ENCODE measurements at places on chromosomes 11 and 22.
A peak's percentile ranks its signal among the peaks of the same experiment; 100 is the strongest.

DNA sequence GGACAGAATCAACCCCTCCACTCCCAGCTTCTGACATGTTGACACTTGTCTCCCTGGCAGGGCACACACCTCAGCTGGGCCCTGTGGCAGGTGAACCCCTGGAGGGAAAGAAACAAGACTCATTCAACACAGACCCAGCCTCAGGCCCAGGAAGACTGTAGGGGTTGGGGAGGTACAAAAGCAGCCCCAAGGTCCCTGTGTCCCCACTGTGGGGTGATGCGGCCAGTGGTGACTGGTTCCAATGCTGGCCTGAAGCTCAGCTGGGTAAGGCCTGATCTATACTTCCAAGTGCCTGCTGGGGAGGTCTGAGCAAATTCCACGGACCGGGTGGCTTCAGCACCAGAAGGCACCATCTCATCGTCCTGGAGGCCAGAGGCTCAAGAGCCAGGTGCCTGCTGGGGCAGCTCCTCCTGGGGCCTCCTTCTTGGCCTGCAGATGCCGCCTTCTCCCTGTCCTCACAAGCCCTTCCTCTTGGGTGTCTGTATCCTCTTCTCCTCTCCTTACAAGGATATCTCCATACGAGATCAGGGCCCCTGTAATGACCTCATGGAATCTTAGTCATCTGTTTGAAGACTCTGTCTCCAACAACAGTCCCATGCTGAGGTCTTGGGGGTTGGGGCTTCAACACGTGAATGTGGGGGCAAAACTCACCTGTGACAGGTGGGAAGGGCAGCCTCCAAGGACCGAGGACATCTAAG lies 1492.1 kb downstream of the BRD1 start:
- DNase-seq: no peak

DNA sequence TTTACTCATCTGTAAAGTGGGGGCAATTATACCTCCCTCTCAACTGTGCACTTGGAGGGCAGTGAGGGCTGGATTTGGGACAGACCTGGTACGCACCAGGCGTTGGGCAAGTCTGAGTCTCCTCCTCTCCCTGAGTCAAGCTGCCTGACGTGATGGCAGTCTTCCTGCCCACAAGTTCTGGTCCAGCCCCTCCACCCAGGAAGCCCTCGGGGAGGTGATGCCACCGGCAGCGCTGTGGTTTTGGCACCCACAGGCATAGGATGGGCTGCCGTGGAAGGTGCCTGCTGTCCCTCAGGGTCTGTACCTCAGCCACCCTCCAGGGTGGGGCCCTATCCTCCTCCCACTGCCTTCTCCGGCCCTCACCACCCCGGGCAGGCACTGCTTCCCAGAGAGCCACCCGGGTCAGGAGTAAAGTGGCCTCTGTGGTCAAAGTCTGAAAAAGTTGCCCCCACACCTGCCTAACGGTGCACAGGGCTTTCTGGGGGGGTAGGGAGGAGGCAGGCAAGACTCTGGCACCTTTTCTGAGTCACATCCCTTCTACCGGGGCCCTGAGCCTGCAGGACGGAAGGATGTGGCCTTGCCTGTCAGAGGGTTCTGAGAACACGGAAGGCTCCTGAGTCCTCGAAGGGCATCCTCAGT lies 6.5 kb upstream of the APOBEC3H start:
- DNase-seq: peak; percentile 97

- DNase-seq: no peak
These were observed 104.4 kb downstream of the ZBTB16 start for GRCh38 chr11:114163830-114164401.

GRCh38 chr22:46843821-46844255 lies 81.4 kb downstream of the TBC1D22A start:
- DNase-seq: no peak

DNA sequence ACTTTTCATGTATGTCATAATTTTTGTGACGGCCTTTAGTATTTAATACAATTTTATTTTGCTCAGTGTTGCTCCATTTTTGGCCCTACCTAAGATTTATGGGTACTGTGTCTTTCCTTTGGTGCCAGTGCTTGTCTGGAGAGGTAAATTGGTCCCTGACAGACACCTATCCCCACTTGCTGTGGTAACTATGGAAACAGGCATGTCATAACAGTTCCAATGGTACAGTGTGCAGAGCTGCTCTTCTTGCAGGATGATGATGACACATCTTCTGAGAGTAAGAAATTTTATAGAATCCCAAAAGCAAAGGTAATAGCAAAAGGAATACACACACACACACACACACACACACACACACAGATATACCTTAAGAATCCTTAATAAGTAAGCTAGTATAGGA lies 118.5 kb downstream of the ELP4 start:
- DNase-seq: no peak
